ENCODE measurements at places on chromosomes 6 and 20.

DNA sequence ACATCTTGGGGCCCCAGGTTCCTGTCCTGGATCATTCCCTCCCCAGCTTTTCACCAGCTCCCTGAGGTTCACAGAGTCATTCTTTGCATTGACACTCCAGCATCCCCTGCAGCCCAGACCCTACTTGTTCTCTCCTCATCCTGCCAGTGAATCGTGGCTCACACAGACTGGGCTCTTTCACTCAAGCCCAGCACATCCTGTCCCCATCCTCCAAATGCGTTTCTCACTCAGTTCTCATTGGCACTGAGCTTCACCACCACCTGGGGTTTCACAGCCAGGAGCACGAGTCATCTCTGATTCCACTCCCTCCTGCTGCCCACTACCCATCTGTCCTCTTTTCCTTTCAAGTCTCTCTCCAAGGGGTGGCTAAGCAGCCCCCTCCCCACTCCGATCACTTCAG, 85.4 kb upstream of the NNAT start:
- H3K27me3 ChIP-seq: no peaks in the 10 kb centered on the region
- H3K4me3 ChIP-seq: no peak overlapping the region
- DNase-seq: no peak
- H3K36me3 ChIP-seq: no peaks in the 10 kb centered on the region
- no peak overlapping the region for H3K27ac ChIP-seq

DNA sequence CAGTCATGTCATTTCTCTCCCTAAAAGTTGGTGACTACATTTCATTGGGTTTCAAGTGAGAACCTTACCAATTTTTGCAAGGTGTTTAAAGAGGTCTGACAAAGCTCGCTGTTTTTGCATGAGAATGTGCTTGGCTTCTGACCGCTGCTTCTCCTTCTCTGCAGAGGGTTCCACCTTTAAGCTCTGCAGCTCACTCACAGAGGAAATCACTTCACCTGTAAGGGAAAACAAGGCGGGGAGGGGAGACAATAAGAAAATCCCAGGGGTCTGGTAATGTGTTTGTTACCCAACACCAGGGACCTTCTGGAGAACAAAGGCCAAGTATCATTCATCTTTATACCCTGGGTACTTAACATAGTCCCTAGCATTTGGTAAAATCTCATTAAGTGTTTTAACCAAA, 40.0 kb upstream of the LYRM2 start:
- H3K4me1 ChIP-seq: no peaks in the 10 kb centered on the region
- no peaks in the 10 kb centered on the region for H3K36me3 ChIP-seq
- no peak overlapping the region for H3K27ac ChIP-seq
- no peaks in the 10 kb centered on the region for H3K27me3 ChIP-seq
- no peak for DNase-seq

- no peak overlapping the region for H3K4me3 ChIP-seq
- no peak for DNase-seq
- H3K27me3 ChIP-seq: no peaks in the 10 kb centered on the region
- no peak overlapping the region for H3K27ac ChIP-seq
Measured at GRCh38 chr6:29886701-29887100, 55.6 kb upstream of the HLA-A start.

- DNase-seq: peak; percentile 25
- no peaks in the 10 kb centered on the region for H3K4me1 ChIP-seq
- no peak overlapping the region for H3K27ac ChIP-seq
- H3K36me3 ChIP-seq: no peaks in the 10 kb centered on the region
- no peaks in the 10 kb centered on the region for H3K27me3 ChIP-seq
Measured at GRCh38 chr6:169846286-169847056, 95.0 kb downstream of the ERMARD start.

DNA sequence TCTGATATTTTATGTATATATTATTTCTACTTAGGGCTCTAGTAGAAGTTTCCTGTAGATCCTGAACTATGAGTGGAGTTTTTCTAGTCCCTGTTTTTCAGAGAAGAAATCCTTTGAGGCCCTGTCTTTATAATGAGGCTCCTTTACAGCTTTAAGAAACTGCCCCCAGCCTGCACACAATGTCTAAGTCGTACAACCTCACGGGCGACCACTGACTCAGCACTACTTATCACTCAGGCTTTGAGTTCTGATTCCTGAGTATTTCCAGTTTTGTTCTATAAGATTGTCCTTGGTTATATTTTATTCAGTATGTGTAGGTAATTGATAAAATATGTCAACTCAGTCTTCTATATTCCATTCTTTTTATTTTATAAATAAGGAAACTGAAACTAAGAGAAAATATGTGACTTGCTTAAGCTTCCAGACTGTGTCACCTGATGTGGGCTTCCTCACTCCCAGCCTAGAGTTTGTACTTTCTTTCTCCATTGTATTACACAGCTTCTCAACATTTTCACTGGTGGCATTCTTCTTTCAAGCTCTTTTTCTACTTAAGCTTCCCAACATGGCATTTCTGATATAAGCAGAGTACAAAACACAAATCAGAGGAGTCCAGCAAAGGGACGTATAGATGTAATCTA, 167.0 kb downstream of the TBX18 start:
- no peaks in the 10 kb centered on the region for H3K27me3 ChIP-seq
- H3K27ac ChIP-seq: no peak overlapping the region
- H3K4me3 ChIP-seq: no peak overlapping the region

DNA sequence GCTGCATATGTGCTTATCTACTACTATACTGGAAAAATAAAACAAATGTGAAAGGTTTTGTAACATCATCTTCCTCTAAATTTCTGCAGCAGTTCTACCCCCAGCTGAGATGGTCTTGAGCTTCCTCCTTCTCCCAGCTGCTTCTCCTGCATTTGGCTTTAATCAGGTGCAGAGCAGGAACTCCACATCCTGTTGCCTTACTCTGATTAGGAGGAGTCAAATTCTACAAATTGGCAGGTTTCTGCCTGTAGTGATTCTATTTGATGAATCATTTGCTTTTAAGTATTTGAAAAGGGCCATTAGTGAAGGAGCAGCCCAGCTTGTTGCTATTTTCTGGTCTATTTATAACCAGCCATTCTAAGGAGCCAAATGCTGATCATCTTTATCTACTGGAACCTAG, 224.5 kb downstream of the GMDS start:
- no peaks in the 10 kb centered on the region for H3K27me3 ChIP-seq
- H3K4me1 ChIP-seq: no peaks in the 10 kb centered on the region
- no peak for DNase-seq
- H3K36me3 ChIP-seq: no peaks in the 10 kb centered on the region
- no peak overlapping the region for H3K27ac ChIP-seq
- no peak overlapping the region for H3K4me3 ChIP-seq
